Activated B cell treated with CpG ODN at 0.5 μM for 24 hours (primary cell): ENCODE measurements at places on chromosomes 6 and 20. TPM values are rescaled to one million over a fixed set of nuclear protein-coding genes. Genes with fewer than 3 reads are reported as not detected.

GRCh38 chr6:144144996-144145395 lies 5.3 kb upstream of the STX11 start:
- no peak for DNase-seq

- no peak for DNase-seq
These were observed 92.8 kb downstream of the TAF4 start for GRCh38 chr20:61972636-61973508.

GRCh38 chr6:137944793-137945498 lies 77.9 kb downstream of the TNFAIP3 start:
- DNase-seq: no peak

DNA sequence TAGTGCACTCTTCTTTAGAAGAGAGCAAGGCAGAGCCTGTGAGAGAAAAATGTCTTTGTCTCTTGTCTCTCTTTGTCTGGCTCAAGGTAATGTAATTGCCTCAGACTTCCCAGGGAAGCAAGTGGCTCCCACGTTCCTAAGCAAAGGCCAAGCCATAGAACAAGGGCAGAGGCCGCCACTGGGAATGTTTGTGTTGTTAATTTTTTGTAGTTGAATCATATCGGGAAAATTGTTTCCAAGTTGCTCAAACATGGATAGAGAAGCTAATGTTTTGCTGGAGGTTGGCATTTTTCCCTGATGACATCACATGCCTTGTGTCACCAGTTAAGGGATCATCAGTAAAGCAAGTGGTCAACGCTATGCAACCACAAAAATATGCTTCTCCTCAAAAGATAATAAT lies 211.5 kb upstream of the FOXA2 start:
- DNase-seq: no peak

- no peak for DNase-seq
These were observed 150.8 kb downstream of the EDN1 start for GRCh38 chr6:12440981-12441380.

- DNase-seq: no peak
These were observed 358.3 kb downstream of the PAX1 start for GRCh38 chr20:22063753-22064152.

- no peak for DNase-seq
These were observed 419.2 kb upstream of the MMS22L start for GRCh38 chr6:97702248-97702647.

DNA sequence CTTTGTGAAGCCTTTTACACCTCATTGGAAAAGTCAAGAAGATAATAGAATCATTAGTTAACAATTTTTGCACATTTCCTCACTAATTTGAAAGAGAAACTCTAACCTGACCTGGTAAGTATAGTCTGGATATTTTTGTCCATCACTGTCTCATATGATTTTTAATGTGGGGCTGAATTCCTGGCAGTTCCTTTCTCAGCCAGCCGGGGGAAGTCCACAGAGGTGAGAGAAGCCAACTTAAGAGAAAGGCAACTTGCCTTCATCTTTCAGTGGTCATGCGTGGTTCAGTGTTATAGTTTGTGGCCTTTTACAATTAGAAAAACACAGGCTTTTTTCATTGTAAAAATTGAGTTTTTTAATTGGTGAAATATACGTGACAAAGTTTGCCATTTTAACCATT lies 80.6 kb downstream of the CDYL start:
- no peak for DNase-seq

- DNase-seq: no peak
These were observed 23.9 kb downstream of the RIPOR2 start for GRCh38 chr6:24911796-24912382.

- no peak for DNase-seq
These were observed 16.8 kb upstream of the BICRAL start for GRCh38 chr6:42764911-42765648.

DNA sequence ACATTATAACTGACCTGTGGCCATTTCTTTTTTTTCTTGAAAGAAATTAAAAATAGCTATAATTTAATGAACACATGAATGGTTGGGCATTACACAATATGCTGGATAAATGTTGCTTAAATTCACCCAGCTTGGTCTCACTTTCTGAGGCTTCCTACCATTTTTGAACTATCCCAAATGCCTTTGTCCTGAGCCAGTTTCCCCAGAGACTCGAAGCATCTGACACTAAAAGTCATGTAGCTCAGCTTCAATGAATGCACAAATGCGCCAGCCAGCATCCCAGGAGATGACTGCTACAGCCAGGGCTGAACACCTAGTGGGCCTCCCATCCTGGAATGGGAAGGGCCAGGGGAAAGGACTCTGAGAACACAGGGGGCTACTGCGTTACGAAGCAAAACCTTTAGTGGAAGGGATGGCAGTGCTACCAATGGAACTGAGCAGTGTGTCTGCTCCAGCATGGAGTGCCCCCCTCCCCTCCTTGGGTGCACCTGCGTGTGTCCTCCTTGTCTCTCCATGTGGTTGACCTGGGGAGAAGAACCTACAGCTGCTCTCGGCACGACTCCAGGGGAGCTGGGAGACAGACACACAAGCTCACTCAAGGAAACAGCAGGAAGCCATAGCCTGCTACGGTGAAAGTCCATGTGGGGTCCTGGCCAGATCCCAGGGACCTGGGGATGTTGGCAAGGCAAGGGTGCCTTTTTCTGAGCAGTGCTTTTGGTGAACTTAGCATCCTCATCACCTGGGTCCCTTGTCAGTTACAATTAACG lies 60.9 kb downstream of the IRF4 start:
- no peak for DNase-seq

DNA sequence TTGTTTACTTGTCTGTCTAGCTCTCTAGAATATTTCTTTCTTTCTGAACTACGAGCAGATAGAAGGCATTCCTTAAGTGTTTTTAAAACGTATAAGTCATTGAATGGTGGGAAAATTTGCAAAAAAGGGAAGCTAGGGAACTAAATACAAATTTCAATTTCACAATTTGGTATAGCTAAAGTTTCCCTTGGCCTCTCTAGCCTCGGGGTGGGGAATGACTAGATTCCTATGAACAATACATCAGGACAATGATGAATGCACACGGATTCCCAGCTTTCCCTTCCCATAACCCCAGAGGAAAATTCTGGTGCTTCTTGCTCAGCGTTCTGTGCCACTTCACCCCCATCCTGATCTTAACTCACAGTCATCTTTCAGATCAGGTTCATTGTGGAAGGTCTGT lies 113.3 kb upstream of the ASF1A start:
- no peak for DNase-seq

DNA sequence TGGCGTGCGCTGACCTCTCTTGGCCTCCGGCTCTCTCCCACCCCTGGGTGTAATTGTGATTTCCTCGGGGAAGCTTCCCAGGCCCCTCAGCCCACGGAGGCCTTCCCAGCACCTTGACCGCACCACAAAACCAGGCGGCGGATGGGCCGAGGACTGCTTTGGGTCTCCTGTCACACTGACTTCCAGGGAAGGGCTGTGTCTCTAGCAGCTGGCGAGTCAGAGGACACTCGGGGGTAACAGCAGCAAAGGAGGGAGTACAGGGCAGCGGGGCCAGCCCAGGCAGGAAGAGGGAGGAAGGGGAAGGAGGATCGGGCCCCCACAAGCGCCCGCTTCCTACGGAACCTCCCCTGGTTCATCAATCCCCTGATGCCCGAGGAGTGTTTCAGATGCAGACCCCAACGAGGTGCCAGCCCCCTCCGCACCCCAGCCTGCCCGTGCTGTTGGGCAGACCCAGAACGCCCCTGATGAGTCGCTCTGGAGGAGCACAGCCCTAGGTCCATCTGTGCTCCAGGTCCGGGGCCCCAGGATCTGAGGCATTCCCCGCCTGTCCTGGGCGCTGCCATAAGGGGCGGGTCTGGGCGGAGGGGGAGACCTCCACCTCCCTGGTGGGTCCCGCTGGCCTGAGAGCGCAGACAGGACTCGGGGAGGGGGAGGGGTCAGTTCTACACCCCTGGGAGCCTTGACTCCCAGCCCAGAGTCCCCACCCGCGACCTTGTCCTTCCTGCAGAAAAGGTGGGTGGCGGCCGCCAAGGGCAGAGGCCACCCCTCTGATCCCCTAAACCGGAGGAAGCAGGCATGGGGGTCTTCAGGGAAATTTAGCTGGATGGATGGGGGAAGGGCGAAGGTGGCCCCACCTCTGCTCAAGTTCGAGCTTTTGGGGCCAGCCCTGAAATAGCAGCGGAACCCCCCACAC lies 956 bp downstream of the CHRNA4 start:
- DNase-seq: no peak

DNA sequence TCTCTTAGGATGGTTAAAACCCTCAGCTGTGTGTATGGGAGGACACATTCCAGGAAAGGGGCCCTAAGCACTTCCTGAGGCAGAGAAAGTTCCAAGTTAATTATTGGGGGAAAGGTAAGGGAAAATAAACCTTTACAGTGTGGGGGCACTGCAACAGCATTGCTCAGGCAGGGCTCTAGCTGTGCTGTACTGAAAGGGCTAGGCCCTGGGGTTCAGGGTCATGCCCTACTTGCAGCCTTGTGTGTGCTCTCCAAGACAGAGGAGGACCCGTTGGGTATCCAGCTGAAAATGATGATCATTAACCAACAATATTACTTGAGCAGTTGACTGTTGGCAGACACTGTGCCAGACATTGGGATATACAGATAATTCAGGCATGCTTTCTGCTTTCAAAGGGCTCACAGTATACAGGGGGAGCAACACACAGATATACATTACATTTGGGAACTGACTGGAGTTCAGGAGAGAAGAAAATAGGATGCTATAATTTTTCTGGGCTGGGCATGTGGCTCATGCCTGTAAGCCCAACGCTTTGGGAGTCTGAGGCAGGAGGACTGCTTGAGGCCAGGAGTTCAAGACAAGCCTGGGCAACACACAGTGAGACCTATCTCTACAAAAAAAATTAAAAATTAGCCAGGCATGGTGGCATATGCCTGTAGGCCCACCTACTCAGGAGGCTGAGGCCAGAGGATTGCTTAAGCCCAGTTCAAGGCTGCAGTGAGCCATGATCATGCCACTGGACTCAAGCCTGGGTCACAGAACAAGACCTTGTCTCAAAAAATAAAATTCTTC lies 9.1 kb upstream of the RPL7L1 start:
- DNase-seq: no peak

- DNase-seq: no peak
These were observed 6.6 kb downstream of the APOBEC2 start for GRCh38 chr6:41059556-41059955.

DNA sequence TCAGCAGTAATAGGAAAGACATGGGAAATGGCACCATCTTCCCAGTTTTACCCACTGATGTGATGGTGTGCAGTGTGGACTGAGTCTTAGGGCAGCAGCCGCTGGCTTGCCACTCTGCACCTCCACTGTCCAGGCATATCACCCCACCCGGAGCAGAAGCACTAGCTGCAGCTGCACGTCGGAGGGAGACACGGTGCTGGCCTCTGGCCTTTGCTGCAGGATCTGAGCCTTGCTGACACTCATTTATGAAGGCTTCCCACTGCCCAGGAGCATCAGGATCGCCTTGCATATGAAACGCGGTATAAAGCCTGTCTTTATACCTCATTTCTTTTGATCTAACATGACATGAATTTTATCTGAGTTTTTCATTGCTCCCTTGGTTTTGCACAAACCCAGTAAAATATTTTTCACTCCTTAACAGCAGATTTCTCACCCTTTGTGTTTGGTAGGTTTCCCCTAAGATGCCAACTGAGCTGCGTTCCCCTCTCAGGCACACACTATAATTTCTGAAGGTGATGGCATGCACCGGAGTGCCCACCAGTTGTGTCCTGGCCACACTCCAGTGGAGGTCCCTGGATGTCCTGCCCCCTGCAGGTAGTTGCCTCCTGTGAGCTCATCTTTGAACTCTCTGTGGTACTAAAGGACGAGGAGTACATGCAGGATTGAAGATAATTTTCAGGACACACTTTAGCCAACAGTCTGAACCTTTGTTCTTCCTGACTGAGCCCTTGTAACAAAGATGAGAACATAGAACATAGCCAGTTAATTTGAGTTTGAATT lies 9.0 kb upstream of the EXOC2 start:
- no peak for DNase-seq

DNA sequence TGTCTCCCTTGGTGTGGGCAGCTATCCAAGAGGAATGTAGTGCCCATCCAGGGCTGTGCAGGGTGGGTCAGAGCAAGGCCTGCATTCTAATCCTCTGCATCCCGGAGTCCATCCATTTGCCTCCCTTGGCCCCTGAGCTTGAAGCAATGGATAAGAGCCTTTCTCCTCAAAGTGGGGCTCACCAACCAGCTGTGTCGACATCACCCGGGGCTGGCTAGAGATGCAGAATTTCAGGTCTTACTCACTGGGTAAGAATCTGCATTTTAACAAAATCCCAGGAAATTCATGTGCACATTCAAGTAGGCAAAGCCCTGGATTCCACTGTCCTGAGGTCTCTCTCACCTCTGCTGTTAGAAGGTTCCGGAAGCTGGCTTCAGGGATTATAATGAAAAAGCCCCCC lies 95.3 kb downstream of the MDGA1 start:
- DNase-seq: no peak

GRCh38 chr6:138520463-138520862 lies 21.2 kb upstream of the NHSL1 start:
- DNase-seq: no peak

DNA sequence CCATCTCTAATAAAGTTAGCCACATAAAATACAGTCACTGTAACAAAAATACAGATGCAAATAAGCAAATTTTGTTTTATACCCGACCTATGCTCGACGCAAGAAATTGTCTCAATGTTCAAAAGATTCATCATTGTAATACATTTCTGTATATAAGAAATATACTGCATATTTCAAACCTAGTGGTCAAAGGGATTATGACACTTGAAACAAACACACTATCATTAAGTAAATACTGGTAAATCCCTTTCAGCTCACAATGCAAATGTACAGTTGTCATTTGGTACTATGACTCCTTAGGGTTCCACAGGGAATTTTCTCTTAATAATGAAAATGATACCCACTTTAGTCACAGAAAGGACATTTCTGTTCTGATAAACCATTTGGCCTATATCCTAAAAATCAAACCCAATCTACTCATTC lies 2.2 kb downstream of the HIVEP2 start:
- no peak for DNase-seq

DNA sequence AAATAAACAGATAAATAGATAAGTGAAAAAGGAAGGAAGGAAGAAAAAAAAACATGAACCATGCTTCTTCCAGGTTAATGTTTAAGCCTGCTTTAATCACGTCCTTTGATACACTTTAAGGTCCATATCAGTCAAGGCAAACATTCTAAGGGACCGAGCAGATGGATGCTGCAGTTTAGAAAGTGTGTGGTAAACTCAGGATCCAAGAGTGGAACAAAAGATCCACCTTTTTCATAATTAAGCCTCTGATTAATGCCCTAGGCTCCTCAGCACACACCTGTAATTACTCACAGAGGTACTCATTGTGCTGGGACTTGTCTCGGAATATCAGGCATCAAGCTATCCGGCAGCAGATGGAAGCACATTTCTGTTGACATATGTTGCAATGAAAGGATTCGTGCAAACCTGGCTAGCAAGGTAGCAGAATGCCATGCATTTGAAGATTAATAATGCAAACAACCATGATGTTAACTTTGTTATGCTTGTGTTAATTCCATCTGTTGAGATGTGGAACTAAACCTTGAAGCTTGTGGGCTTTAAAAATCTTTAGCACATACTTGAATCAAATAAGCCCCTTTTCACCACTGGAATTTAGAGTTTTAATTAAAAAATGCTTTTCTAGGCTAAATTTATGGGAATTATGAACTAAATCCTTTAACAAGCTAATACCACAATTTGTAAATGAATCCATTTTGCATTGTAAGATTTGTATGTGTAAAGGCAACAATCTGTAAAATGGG lies 163.7 kb downstream of the RALGAPA2 start:
- no peak for DNase-seq

GRCh38 chr20:17938871-17939619 lies 29.5 kb downstream of the SNX5 start:
- DNase-seq: peak; percentile 48

Gene TTLL9
- 0.60 and 0.61 TPM in 2 replicates for total RNA-seq

Gene RSPH9
- total RNA-seq: 0.17 TPM in 1 of 2 replicates, not detected in the other

Gene LAMA4
- total RNA-seq: not detected in 2 replicates

Gene GABRR1
- not detected in 2 replicates for total RNA-seq

Gene NKAIN2
- not detected in 2 replicates for total RNA-seq

Gene PDCD2
- 88.4 and 90.8 TPM in 2 replicates for total RNA-seq

Gene ANGPT4
- not detected in 2 replicates for total RNA-seq
